T-cell (primary cell): ENCODE measurements at places on chromosomes 2 and 18.

GRCh38 chr2:219149667-219150066 lies 10.9 kb downstream of the NHEJ1 start:
- DNase-seq, result no peak

DNA sequence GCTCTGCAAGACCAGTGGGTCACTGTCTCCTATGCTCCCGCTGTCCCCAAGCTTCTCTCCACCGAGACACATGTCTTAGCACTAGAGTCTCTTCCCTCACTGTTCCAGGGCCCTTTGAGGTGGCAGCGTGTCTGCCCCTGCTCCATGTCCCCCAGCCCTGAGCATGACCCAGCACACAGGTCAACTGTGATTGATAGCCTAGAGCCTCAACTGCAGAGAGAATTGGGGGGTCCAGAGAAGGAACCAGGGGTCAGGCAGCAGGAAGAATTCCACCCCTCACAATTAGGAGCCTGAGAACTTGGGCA lies 54.6 kb upstream of the ODC1 start:
- DNase-seq, result no peak

DNA sequence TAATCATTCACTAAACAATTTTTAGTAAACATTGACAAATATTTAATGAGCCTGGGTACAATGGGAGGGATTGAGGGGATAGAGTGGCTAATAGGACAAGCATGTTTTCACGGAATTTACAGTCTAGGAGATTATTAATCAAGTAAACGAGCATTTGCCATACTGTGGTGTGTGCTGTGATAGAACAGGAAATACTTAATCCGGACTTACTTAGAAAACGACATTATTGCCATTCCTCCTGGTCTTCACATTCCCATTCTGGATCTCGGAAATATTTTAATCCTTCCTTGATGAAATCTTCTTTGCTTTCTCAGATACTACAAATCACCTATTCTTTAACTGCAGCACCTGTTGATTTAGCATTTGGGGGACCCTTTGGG lies 905 bp downstream of the TTLL4 start:
- no peak for DNase-seq

DNA sequence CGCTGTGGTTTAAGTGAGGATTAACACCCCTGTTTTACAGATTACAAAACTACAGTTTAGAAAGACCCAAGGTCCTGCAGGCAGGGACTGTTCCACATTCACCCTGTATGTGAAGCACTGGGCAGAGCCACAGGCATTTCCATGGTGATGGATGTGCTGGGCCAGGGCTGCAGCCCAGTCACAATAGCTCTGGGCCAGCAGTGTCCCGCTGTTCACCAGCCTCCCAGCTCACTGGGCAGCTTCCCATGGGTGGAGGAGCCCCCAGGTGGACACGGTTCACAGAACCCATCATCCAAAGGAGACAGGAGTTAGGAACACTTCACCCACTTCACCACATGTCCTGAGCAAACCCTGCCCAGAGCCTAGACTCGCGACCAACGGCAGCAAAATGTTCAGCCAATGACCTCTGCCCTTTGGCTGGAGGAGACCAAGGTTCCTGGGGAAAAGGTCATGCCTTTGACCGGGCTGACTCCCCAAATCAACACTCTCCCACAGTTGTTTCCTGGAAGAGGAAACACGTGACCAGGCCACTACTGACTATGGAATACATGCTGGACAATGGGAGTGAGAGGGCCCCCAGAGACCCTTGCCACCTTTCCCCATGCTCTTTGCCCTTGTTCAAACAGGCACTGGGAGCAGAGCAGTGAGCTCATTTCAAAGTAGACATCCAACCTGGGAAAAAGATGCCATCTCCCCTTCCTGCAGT lies 28.0 kb upstream of the SLC35F6 start:
- DNase-seq, result no peak

DNA sequence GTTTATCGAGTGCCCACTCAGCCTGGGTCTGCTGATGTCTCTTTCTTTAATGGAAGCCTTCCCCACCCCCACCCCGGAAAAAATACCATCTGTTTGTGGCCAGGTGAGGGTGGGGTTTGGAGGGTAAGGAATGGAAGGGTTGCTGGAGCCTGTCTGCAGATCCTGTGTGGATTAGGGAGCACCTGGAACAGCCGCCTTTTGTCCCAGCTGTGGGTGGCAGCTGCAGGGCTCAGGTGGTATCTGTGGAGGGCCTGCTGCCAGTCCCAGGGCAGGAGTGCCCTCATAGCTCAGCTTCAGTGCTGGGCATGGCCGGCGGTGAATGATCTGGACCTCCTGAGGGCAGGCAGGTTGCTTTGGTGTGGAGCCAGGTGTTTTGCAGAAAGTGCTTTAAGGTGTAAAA lies 45.3 kb downstream of the IMPA2 start:
- DNase-seq, result no peak

- no peak for DNase-seq
Measured at GRCh38 chr18:10736984-10737383, 211.2 kb downstream of the NAPG start.

DNA sequence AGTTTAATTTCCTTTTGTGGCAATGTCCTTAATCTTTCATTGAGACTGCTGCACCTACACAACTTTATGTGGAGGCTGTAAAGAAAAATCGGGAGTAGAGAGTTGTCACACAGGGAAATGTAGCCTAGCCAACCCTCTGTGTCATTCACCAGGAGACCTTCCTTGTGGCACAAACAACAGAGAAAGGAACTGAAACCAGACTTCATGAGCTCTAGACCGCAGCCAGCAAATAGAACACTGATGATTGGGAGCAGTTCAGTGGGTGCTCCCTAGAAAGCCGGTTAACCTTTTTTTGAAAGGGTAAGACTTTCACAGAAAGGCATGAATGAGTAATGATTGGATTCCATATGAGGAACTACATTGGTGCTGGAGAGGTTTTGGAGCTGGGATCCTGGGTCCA lies 1752.4 kb upstream of the CELF4 start:
- no peak for DNase-seq

DNA sequence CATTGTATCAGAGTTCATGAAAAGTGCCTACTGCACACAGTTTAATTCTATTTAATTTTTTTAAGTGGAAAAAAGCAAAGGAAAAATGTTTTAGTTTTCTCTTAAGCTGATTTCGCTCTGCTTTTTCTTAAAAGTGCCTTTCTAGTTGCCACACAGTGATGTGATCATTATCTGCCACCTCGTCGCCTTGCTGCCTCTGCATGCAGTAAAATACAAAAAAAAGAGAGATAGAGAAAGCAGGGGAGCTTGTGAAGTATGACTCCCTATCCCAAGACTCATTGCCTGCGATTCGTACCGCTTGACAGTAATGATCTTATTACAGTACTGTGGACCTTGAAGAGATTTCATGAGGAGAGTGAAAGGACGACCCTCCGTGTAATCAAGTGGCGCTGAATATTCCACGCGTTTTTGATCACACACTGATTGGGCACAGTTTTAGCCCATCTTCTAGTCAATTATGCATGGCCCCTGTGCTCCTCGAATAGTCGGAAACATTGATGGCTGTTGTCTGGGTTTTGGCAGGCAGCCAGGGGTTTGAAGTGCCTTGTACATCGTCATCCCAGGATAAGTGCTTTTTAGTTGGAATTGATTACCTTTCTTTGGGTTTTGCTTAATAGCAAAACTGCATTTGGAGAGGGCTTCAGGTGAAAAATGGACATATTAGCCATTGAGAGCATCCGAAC lies 188.3 kb downstream of the GBX2 start:
- no peak for DNase-seq

DNA sequence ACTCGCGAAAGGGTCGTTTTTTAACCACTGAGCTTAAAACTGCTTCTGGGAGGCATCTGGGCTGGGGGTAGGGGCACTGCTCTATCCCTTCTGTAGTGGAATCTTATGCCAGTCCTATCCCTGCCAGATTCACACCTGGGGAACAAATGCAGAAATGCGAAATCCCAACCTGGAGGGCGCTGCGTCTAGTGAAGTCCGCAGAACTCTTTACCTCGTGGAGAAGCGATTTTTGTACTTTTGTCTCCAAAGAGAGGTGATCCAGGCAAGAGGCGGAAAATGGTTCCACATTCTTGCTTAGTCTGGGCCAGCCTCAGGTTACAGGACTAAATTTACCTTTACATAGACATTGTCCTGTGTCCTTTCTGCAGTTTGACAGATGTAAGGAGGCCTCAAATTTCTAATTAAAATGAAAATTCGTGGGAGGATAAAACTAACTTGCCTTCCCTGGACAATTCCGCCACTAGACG lies 10.4 kb downstream of the TBR1 start:
- DNase-seq, result no peak

- DNase-seq, result no peak
Measured at GRCh38 chr2:8171608-8172007, 510.2 kb upstream of the ID2 start.

- DNase-seq, result no peak
Measured at GRCh38 chr2:41206004-41206403, 754.1 kb upstream of the SLC8A1 start.

DNA sequence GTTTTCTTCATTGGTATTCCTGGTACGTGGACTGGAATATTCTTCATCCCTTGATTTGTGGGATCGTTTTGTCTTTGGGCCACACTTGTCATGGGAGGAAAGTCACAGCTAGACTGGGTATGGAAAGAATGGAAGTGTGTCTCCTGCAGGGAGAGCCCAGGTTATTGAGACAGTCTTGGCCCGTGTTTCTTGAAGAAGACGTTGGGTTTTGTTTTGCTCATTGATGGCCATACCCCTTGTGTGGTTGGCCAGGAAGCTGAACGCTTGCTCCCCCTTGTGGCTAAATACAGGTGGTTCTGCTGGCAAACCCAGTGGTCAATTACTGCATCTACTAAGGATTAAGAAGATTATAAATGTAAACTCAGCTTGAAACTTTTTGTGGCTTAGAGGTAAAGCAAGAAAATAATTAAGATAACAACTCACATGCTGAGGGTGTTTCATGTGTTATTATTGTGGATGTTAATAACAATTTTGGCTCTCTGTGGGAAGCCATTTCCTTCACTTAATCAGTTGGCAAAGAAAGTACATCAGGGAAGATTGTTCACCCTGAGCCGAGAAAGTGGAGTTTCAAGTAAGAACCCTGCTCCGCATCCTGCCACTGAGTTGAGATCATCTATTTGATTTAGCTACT lies 91.8 kb downstream of the NEDD4L start:
- DNase-seq, result no peak

GRCh38 chr2:151823651-151824050 lies 4.6 kb downstream of the ARL5A start:
- no peak for DNase-seq

DNA sequence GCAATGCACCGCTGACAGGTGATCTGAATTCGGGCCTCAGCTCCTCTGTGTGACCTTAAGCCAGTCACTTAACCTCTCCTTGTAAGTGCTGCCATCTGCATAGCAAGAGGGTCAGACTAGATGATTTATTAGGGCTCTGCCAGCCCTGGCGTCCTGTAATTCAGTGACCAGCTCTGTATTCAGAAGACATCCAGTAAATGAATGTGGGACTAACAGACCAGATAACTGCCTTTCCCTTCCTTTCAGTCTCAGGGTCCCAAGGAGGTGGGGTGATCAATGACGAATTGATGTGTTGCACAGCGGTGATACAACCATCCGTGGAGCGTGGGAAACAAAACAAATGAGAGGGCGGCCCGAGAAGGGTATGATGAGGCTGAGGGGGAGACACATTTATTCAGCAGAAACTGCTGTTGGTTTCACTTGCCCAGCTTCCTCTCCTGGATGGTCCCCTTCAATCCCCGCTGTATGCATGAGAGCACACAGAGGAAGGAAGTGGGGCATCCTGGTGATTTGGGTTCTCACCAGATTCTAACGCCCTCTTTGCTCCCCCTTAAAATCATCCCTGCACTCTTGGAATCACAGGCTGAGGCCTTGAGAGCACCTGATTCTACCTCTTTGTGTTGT lies 92.8 kb downstream of the VIT start:
- DNase-seq, result no peak
